GM13976 (cell line): ENCODE measurements at places on chromosomes 7 and 10.

GRCh38 chr7:152904698-152905097, 145.1 kb downstream of the ACTR3B start:
- no peak for DNase-seq

DNA sequence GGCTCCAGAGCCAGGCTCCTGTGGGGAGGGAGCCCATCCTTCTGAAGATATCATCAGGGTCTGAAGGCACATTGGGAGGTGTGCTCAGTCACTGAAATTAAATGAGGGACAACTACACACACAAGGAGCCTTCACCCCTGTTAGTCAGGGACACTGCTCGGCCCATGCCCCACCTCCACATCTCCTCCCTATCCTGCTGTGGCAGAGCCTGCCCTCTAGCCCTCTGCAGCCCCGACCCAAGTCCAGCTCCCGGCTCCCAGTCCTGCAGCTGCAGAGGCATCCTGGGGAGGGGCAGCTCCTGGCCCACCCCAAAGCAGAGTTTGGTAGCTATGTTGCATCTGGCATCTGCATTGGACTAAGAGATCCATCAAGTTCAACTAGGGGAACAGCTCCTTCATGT, 136.3 kb downstream of the ZNF248 start:
- no peak for DNase-seq

- DNase-seq = no peak
These were observed 77.1 kb upstream of the NFE2L3 start for GRCh38 chr7:26074919-26075318.

DNA sequence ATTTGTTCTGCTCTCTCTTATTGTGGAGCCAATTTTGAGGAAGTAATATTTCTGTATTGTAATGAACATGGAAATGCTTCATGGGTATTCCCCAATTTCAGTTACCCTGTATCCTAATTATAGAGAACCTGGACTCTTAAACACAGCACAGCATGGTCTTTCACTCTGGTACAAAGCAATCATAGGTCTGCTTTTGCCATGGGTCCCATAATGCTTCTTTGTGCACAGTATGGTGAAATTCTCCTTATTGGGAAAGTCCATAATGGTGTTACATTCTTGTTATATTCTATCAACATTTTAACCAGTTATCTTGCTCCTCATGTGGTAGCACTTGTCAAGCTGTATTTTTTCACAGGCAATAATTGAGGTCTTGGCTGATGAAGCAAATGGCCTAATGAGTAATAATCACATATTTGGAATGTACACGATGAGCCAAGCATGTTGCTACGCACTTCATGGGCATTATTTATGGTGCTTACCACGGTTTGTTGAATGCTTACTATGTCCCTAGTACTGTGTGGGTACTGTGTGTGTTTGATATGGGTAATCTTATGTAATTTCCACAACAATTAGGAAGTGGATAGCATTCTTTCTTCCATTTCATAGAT, 42.9 kb downstream of the PRKG1 start:
- DNase-seq = no peak

DNA sequence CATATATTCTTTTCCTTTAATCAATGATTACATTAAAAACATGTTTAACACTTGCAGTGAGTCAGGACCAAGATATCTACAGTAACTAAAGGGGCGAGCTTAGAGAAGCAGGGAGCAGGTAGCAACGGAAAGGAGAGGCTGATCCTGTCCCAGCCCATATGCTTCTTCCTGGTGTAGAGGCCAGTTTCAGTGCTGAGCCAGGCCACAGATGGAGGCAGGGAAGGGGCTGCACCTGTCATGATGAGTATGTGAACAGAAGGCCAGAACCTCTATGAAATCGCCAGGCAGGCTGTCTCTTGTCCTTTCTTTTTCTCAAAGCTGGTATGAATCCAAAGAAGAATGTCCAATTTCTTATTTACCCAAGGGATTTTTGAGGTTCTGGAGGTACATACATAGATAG, 16.3 kb downstream of the REEP3 start:
- DNase-seq = no peak

- DNase-seq = no peak
These were observed 109.6 kb downstream of the CYTH3 start for GRCh38 chr7:6162650-6163366.
